ENCODE measurements at places on chromosomes 11 and 22. TPM values are rescaled to one million over a fixed set of nuclear protein-coding genes. Genes with fewer than 3 reads are reported as not detected.

The GDPD4 gene
- not detected for total RNA-seq

The HTR3B gene
- total RNA-seq: not detected

The TFIP11 gene
- total RNA-seq: 38.7 TPM

The SPTBN2 gene
- 55.0 TPM for total RNA-seq

The PITPNB gene
- total RNA-seq: 72.6 TPM

The SEZ6L gene
- 26.2 TPM for total RNA-seq

The APOL1 gene
- total RNA-seq: not detected

DNA sequence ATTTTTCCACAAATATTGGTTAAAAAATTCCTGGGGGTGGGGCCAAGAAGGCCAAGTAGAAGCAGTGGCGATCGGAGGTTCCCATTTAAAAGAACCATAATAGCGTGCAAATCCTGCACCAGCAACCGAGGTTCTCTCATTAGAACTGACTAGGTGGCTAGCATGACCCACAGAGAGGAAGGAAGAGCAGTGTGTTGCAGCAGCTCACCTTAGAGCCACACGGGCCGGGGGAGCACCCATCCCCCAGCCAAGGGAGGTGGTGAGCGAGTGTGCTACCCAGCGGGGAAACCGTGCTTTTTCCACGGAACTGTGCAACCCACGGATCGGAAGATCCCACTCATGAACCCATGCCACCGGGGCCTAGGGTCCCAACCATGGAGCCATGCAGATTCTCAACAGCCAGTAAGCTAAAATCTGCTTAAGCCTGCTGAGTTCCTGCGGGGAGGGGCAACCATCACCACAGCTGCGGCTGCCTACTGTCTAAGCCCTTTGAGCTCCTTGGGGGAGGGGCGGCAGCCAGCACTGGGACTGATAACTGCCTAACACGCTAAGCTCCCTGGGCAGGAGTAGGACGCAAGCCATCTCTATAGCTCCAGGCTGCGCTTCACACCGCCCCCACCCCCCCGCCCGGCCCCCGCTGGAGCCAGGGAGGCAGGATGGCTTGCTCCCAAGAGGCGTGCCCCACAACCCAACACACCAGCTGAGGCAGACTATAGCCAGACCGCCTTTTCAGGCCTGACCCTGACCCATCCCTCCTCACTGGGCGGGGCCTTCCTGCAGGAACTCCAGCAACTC is 21.0 kb upstream of the HTATIP2 start:
- DNase-seq: no peak

DNA sequence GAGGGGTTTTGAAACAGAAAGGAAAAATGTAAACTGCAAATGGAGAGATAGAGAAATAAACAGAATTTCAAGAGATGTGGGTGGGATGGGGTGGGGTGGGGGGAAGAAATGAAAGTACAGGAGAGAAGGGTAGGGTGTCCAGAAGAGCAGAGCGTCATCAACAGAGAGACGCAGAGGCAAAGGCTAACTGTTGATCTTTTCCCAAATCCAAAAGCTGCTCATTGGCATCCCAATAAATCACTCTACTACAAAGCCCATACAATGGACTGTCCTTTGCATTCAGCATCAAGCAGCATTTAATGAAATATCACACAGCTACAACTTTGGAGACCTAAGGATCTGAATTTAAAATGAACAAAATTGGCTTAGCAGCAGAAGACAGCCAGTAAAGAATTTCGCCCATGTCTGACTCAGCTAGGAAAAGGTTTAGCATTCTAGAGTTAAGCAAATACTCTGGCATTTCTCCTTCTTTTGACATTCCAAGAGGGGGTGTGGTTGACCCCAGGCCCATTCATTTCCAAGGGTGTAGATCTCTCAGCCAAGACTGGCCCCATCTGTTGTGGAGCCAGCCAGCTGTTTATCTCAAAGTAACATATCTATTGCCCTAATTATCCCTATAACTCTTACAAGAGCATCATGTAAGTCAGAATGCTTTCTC is 1.5 kb downstream of the RAB30 start:
- no peak for DNase-seq

DNA sequence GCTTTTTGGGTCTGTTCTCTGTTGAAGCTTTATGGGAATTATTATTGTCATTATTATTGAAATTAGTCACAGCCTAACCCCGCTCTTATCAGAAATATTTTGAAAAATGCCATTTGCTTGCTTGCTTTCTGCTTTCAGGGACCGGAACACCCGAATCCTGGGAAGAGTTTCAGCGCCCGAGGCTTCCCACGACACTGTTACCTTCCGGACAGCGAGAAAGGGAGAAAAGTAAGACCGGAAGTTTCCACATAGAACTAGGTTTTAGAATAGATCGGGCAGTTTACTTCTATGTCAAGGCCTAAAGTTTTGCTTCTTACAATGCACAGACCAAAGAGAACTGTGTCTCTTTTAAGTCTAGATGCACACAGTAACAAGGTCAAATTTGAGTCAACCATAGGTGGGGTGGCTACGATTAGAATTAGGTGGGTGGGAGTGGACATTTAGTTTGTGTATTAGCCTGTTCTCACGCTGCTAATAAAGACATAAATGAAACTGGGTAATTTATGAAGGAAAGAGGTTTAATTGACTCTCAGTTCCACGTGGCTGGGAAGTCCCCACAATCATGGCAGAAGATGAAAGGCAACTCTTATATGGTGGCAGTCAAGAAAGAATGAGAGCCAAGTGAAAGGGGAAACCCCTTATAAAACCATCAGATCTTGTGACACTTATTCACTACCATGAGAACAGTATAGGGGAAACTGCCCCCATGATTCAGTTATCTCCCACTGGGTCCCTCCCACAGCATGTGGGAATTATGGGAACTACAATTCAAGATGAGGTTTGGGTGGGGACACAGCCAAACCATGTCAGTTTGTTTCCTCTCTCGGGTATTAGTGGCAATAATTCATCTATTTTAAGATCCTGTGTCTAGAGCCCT is 12.9 kb downstream of the MPEG1 start:
- DNase-seq: no peak

GRCh38 chr11:96062134-96062533 is 138.2 kb upstream of the MTMR2 start:
- no peak for DNase-seq

DNA sequence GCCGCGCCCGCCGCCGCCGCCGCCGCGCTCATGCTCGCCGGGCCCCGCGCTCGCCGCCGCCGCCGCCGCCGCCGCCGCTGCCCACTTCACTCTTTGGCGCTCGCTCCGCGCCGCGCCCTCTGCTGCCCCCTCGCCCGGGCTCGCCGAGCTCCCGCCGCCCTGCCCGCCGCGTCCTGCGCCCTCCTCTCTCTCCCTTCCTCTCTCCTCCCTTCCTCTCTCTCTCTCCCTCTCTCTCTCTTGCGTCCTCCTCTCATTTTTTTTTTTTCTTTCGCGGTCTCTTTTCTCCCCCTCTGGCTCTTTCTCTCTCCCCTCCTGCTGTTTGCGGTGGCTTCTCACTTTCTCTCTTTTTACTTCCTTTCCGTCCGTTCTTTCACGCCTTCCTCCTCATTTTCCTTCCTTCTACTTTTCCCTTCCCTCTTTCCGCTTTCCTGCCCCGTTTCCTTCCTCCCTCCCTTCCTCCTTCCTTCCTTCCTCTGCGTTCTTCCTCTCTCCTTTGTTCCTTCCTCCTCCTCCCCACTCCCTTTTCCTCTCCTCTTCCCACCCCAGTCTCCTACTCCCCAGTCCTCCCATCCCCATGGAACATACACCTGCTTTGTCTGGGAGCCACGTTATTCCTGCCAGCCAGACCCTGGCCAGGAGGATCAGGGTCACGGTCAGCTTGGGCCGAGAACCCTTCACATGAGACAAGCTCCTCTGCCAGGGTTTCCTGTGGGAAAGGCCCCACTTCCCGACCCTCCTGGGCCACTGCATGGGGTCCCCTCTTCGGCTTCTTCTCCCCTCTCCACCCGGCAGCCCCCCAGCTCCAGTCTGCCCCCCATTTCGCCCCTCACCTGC is 19.3 kb upstream of the SHISAL1 start:
- DNase-seq: no peak

DNA sequence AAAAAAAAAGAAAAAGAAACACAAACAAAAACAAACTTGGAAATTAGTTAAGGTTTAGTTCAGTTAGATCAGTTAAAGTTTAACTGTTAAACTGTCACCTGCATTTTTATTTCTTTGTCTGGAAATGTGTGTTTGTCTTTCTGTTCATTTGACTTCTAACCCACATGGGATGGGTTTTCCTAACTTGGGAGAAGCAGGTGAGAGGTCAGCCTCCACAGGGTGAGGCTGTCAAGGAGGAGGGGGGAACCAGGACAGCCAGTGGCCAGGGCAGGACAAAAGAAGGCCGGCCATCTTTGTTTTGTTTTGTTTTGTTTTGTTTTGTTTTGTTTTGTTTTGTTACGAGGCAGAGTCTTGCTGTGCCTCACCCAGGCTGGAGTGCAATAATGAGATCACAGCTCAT is 13.4 kb upstream of the GCAT start:
- no peak for DNase-seq

DNA sequence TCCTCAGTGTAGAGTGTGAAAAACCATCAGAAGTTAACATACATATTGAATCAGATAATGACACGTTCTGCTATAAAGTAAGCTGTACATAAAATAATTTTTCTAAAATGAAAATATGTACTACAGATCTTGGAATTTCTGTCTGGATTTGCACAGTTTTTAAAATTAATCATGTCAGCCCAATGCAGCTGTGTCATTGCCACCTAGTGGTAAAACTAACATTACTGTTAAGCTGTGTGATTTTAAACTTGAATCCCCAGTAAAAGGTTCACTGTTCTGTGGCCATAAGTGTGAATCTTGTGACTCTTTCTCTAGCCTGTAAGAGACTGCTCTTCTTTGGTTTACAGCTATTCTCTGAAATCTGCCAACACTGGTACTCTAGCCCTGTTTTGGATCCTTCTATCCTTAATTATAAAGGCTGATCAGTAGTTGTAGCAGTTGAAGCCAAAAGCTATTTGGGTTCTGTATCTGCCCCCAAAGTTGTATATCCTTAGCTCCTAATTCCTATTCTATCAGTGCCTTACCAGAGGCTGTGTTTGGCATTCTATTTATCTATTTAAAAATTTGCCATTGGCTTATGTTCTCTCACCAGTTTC is 4.0 kb downstream of the JRKL start:
- no peak for DNase-seq

- DNase-seq: no peak
Measured at GRCh38 chr11:128687321-128687720, 6.6 kb upstream of the FLI1 start.

- peak; percentile 27 for DNase-seq
Measured at GRCh38 chr11:65471447-65471891, 27.4 kb upstream of the MALAT1 start.

- DNase-seq: peak; percentile 82
Measured at GRCh38 chr11:123246749-123247495, 51.9 kb upstream of the CLMP start.
